ENCODE measurements at places on chromosomes 5 and 9. TPM values are rescaled to one million over a fixed set of nuclear protein-coding genes. Genes with fewer than 3 reads are reported as not detected.

The ENC1 gene
- 410 TPM for total RNA-seq

The SPATA31C1 gene
- not detected for total RNA-seq

The TRPM3 gene
- 49.7 TPM for total RNA-seq

The SLC46A2 gene
- total RNA-seq = 0.73 TPM

The IL4 gene
- total RNA-seq = not detected

The PTGES gene
- 1.5 TPM for total RNA-seq

The ITK gene
- 0.09 TPM for total RNA-seq

The SPINK1 gene
- total RNA-seq = not detected

The LCN15 gene
- total RNA-seq = not detected

The DIRAS2 gene
- total RNA-seq = 55.5 TPM

The SLC6A18 gene
- not detected for total RNA-seq

The MARVELD2 gene
- 2.1 TPM for total RNA-seq

The GPX8 gene
- 7.9 TPM for total RNA-seq

The ANKRD55 gene
- total RNA-seq = 6.2 TPM

Measured in cerebellum (tissue), 4 donors.